ENCODE measurements at places on chromosomes 5 and 9.

- no peak for DNase-seq
Observed at GRCh38 chr5:164373876-164374275, 868.5 kb downstream of the MAT2B start.

GRCh38 chr5:1162276-1162675 is 39.1 kb upstream of the SLC6A19 start:
- no peak for DNase-seq

DNA sequence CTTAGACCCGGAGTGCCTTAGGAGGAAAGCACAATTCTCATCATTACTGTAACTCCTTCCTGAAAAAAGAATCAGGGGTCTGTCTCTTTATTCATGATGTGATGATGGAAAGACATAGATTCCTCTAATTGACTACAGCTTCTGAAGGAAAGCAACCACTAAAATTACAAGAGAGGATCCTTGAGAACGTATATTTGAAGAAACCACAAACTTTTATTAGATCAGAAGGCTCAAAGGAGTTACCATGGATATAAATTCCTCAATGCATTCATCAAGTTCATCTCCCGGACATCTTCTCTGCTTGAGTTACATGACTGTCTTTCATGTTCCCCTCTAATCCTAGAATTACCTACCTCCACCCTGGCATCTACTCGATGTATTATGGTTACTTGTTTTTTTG is 104.1 kb upstream of the PAPPA start:
- DNase-seq = no peak

GRCh38 chr5:482506-482905 is 39.5 kb downstream of the EXOC3 start:
- DNase-seq = no peak

Measured in NCI-H524 (cell line).